T follicular helper cell (primary cell): ENCODE measurements at places on chromosomes 6 and 20.

DNA sequence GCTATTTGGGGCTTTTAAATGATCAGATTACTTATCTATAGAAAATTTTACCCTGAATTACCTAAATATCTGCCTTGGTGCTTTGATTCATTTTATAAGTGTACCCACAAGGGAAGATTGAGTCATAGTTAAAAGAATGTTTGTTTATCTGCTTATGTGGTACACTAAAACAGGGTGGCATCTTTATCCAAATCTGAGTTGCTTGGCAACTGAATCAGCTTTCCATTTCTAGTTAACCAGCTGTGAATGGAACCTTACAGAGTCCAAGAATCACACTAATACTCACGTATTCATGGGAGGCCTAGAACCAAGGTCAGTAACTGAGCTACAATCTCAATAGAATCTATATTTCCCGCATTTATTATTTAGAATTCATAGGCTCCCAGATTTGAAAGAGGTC lies 44.0 kb upstream of the CAP2 start:
- DNase-seq = no peak

- peak; percentile 90 for DNase-seq
These were observed at the start of the genes DYNLT2 and ERMARD for GRCh38 chr6:169751242-169752073. TSS of gene DYNLT2 (minus strand) at chr6:169751572. CDS start at chr6:169751458, 114 bp downstream. TSS of gene ERMARD (plus strand) at chr6:169751622. CDS start at chr6:169751658, 36 bp downstream.

DNA sequence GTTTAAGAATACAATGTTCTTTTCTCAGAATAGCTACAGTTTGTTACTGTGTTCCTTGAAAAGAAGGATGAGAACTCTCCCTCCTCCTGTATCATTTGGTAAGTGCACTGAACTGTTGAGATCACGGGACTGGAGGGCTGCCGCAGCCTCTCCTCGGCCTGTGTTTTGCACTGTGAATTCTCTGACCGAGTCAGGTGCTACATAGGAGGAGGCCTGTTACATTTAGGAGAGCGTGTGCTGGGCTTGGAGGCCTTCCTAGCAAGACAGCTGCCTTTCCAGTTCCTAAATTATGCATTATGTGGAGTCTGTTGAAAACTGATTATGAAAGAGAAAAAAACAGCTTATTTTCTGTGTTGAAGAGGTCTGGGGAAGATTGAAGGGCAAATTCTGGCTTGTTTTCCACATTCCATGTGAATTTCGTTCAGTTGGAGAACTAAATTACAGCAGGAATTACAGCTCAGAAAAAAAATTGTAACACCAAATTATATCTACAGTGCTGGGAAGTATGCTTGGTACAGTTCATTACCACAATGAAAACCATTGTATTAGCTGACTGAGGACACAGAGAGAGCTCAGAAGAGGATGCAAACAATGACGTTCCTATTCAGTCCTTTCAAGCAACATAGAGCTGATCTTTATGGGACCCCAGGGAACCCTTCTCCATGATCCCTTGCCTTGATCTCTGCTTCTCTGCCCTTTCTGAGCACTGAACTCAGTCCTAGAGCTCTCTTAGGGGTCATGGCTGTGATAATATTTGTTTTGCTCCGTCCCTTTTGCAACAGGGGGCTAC lies 2.8 kb downstream of the TMC2 start:
- DNase-seq = no peak

DNA sequence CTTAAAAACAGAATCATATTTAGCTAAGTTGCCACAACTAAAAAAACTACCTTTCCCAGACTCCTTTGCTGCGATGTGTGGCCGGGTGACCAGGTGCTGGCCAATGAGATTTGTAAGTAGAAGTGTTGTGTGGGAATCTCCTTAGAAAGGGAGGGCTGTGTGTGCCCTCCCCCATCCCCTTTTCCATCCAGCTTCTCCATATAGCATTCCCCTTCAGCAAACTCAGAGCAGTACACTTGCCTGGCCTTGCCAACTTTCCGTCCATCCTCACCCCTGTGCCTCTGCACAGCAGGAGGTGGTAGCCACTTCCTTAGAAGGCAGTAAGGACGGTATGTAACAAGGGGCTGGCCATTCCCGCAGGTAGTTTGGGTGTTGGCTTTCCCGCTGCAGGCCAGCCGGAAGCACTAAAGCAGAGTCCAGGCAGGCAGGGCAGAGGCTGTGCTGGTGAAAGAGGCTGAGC lies 22.3 kb upstream of the KCNK16 start:
- no peak for DNase-seq

- DNase-seq = no peak
These were observed 121.7 kb upstream of the MARCKS start for GRCh38 chr6:113735491-113735890.

- no peak for DNase-seq
These were observed 139.0 kb upstream of the JAG1 start for GRCh38 chr20:10812759-10813327.

- DNase-seq = no peak
These were observed 85.6 kb upstream of the CARMIL1 start for GRCh38 chr6:25193460-25194171.

- DNase-seq = no peak
These were observed 9.0 kb upstream of the LCA5 start for GRCh38 chr6:79546186-79546585.

DNA sequence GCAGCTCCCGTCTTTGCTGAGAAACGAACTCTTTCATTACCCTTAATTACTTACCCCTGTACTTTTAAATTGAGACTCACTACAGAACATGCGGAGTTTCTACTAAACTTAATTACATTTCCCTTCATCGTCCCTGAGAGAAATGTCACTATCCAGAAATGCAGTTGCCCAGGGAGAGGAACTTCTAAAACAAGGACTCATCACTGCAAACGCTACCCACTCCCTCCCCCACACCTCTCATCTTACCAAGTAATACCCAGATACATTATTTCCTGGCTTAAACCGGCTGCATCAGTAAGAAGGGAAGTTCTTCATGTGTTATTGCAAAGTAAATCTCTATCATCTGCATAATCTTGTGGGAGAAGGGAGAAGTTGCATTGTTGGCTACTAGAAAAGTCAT lies 138.3 kb downstream of the IPCEF1 start:
- no peak for DNase-seq

DNA sequence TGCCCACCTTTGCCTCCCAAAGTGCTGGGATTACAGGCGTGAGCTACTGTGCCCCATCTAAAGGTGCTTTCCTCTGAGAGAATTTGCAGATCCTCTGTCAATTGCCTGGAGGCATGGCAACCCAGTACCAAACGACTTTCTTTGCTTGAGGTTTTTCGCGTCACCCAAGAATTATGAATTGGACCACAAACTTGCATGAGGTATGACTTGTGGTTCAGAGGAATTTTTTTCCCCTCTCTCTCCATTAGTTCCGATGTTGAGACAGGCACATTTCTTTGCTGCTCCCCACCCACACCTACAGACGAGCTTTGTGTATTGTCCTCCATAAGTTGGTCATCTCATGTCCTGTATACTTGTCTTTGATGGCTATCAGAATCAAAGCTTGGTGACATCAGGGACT lies 11.8 kb upstream of the SCAF8 start:
- no peak for DNase-seq

DNA sequence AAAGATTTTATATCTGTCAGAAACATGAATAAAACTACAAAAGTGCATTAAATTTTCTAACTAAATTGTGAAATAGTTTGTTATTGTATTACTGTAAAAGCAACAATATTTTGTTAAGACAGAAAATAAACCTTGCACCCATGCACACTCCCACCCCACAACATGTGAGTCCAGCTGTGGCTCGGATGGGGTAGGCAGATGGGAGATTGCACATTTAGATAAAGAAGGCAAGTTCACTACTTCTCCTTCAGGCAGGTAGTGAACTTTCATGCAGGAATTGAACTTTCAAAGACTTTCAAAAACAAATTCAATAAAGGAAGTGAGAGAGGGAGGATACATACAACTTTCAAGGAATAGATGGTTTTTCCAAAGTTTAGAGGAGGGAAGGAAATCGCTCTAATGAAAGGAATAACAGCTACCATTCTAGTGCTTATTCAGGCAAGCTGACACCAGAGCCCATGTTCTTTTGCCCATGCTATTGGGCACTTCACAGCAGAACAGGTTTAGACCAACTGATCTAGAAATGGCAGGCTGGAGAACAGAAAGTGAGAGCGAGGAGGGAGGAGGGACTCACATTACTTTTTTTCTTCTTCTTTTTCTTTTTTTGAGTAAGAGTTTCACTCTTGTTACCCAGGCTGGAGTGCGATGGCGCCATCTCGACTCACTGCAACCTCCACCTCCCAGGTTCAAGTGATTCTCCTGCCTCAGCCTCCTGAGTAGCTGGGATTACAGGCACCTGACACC lies 28.5 kb downstream of the SF3B5 start:
- no peak for DNase-seq

- DNase-seq = no peak
These were observed 217.6 kb upstream of the HDDC2 start for GRCh38 chr6:125519367-125519766.
